Activated T-cell treated with anti-CD3 and anti-CD28 coated beads for 4 hours (primary cell): ENCODE measurements at places on chromosomes 11 and 22.

DNA sequence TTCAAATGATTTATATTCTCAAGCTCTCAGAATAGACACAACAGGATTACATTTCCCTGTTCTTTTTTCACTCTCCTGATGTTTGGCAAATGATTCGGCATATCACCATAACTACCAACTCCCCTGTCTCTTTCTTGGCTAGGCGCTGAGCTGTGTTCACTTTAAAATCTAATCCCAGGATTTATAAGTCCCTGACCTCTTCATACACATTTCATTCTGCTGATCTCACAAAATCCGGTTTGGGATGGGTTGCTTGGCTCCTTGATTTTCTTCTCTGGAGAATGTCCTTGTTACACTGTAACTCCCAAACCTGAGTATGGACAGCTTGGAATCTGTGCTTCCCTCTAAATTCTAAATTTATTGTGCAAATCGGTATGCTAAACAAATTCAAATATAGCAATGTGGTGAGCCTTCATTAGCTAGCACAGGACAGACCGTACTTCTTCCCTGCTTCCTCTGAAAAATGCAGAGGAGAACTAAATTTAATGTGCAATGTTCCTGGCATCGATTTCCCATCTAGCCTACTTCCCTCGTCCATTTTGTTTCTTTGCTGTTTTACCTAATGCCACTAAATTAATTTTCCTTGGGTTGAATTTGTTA, 858.5 kb upstream of the FAT3 start:
- DNase-seq = no peak

DNA sequence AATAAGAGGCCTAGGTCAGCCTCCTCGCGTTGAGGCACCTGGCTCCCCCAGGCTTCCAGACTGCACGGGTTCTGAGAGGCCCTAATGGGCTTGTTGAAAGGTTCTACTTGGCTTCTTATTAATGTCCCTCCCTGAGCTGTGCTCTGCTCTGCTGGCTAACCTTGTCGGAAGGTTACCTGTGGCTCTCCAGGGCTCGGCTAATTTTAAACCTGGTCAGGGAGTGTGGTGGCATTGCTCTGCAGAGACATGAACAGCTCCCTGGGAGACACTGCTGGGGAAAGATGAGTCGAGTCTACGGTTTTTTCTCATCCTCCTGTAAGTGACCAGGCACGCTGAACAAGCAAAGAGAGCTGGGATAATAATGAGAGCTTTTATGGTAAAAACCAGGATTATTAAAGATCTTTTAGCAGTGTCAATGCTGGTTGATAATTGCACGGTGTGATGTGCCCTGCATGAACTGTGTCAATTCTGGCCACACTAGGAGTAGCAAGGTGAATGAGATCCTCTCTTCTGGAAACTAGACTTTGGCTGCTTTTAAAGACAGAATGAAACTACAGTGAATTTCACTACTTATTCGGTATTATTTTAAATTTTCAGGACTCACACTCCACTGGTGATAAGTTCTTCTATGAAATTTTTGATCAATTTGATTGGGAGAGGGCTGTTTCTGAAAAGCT, 70.7 kb downstream of the TEAD1 start:
- DNase-seq = no peak

GRCh38 chr11:60844045-60844869, 2.3 kb downstream of the CCDC86 start:
- no peak for DNase-seq

DNA sequence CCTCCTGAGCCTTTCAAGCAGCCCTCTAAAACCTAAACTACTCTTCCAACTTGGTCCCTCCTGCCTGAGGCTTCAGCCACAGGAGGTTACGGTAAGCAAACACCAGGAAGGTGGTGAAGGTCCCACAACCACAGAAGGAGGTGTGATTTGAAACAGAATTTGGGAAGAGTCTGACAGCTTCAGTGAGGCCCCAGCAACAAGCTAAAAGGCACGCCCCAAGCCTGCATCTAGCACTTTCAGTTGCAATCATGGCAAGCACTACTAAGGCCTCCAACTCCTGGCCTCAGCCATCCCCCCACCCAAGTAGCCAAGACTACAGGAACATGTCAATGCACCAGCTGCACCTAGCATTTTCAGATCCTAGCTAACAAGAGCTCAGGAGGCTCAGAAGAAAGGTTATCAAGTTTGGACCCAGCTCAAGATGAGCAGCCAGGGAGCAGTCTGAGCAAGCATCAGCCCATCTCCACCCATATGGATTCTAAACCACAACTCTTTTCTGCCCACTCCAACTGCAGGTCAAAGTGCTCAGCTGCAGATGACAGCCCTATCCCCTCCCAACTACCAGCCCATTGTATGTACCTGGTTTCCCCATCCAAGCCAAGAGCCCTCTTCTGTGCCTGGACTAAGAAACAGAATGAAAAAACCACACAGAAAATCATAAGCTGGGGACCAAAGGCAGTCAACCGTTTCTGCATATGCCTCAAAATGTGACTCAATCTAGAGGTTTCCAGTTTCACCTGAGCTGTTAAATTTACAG, 10.4 kb upstream of the AHNAK start:
- no peak for DNase-seq

GRCh38 chr11:45658292-45658991, 7.0 kb downstream of the CHST1 start:
- DNase-seq = no peak

- DNase-seq = no peak
These were observed 71.8 kb downstream of the TENM4 start for GRCh38 chr11:79369055-79369454.

DNA sequence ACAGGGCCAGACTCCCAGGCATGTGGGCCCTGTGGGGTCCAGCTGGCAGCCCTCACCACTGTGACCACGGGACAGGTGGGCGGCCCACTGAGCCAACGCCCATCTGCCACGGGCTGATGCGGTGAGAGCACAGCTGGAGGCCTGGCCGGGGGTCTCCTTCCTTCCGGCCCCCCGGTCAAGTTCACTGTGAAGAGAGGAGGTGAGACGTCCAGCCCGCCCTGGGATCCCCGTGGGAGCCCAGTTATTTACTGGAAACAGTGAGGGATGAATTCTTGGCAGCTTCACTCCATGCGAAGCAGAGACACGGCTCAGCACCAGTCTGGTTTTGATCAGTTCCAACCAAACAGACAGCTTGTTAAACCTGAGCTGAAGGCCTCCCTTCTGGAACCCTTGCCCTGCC, 38.7 kb downstream of the WNT11 start:
- no peak for DNase-seq

DNA sequence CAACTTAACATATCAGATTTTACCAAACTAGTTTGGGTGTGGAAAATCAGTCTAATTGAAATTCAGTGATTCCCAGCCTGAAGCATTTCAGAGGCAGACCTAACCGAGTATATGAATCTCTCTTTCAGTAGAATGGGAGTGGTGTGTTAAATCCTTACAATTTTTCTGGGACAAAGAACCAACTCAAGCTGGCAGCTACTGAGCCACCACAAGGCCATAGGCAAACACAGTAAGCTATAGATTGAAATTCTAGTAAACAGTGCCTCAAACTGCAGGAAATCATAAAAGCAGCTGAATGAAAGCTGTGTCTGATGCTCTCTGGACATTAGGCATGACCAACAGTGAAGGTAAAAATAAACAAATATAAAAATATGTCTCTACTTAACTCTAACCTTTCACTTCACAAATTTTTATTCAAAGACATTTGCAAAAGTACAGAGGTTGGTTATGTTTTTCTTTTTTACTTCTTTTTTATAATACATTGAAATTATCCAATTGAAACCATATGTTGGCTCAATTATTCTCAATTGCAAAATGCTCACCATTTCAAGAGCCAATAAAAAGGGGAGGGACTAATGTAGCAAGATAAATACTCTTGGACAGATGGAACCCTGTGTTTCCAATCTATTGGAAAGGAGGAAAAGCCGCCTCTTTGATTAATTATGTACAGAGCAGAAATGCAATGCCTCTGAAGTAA, 35.8 kb upstream of the FIBIN start:
- DNase-seq = no peak

DNA sequence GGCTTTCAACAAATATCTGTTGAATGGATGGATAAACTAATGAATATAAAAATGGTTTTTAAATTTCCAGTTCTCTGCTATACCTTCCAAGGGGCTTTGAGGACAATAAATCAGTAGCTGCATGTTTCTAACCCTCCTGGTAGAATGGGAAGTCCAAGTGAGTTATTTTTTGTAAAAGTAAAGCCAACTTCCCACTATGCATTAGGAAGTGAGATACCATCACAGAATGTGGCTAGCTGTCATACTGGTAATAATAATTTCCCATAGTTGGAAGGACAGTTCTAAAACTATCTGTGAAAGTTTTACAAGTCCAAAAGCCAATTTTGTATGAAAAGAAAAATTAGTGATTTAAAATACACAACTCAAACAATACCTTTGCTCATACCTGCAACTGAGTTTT, 50.0 kb downstream of the TMEM123 start:
- no peak for DNase-seq
